ENCODE measurements at places on chromosomes 7 and 10. TPM values are rescaled to one million over a fixed set of nuclear protein-coding genes. Genes with fewer than 3 reads are reported as not detected.

KAZALD1 gene
- total RNA-seq: 6.4 TPM

LRRD1 gene
- 7.7 TPM for total RNA-seq

UCN3 gene
- not detected for total RNA-seq

PLXDC2 gene
- total RNA-seq: 81.7 TPM

GRCh38 chr10:75544386-75544785 is 113.0 kb downstream of the LRMDA start:
- no peaks in the 10 kb centered on the region for H3K36me3 ChIP-seq
- H3K27me3 ChIP-seq: no peaks in the 10 kb centered on the region
- no peaks in the 10 kb centered on the region for H3K4me1 ChIP-seq
- H3K4me3 ChIP-seq: no peak overlapping the region
- H3K27ac ChIP-seq: no peak overlapping the region
- DNase-seq: no peak

DNA sequence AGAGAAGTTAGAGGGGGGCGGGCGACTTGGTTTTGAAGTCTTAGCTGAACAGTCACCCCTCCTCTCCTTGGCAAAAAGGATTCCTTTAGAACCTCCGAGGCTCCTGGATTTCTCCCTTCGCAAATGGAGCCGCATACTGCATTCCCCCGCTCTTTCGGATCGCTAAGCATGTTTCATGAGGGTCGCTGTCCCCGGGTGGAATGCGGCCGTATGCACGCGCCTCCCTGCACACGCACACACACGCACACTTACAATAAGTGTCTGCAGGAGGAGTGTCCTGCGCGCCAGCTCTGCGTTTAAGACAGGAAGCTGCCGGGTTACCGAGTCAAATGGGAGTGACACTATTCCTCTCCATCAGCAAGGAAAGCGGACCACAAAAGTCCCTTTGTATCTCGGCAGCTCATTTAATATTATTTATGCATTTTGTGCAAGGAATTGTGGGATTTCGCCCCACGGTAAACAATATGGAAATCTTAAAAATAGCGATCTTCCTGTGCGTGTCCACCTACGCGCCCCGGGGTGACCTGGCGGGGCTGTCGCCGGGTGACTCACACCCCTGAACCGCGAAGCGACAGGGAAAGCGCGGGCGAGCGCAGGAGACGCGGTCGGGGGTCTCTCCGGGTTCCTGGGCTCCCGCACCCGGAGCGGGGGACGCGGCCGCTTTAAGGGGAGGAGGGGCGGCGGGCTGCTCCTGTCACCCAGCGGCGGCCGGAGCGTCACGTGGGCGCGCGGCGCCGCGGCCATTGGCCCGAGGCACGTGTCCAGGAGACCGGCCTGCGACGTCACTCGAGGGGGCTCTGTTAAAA is 988 bp upstream of the EN2 start:
- DNase-seq: peak; percentile 81
- H3K27ac ChIP-seq: no peak overlapping the region
- H3K4me1 ChIP-seq: peaks cover 22% of the 10 kb centered on the region
- peak overlapping the region; percentile 22 for H3K4me3 ChIP-seq

- H3K27me3 ChIP-seq: peaks cover 6% of the 10 kb centered on the region
- no peak overlapping the region for H3K27ac ChIP-seq
- no peak for DNase-seq
Observed at GRCh38 chr10:101123085-101123814, 7.8 kb upstream of the TLX1 start.

DNA sequence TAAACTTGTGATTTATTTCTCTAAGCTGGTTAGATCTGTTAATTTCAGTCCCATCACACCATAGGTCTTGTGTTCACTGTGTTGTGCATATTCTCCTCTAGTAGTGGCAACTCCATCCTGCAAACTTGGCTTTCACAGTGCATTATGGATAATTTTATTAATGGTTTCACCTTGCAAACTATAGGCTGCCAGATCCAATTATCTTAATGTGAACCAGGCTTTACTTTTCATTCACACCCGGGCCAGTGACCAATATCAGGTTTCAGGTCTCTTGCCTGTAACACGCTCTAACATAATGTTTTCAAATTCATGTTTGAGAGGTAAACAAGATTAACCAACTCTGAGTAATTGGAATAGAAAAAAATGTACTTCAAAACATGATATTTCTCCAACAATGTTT is 1293.0 kb downstream of the REEP3 start:
- H3K27ac ChIP-seq: no peak overlapping the region
- H3K27me3 ChIP-seq: no peaks in the 10 kb centered on the region
- no peak overlapping the region for H3K4me3 ChIP-seq
- H3K4me1 ChIP-seq: no peaks in the 10 kb centered on the region
- DNase-seq: no peak

GRCh38 chr7:131011432-131011742 is 277.4 kb upstream of the KLF14 start:
- no peak overlapping the region for H3K4me3 ChIP-seq
- peaks cover 52% of the 10 kb centered on the region for H3K4me1 ChIP-seq
- peak overlapping the region; percentile 34 for H3K27ac ChIP-seq
- no peak for DNase-seq
- H3K27me3 ChIP-seq: no peaks in the 10 kb centered on the region
- H3K36me3 ChIP-seq: no peaks in the 10 kb centered on the region

- peaks cover 7% of the 10 kb centered on the region for H3K4me1 ChIP-seq
- peak overlapping the region; percentile 86 for H3K27ac ChIP-seq
- H3K36me3 ChIP-seq: no peaks in the 10 kb centered on the region
Observed at GRCh38 chr7:43584195-43584586, 1.3 kb downstream of the STK17A start.
